Stimulated activated CD4-positive, alpha-beta T cell treated with anti-CD3 and anti-CD28 coated beads, TNF-alpha, amount 100 ng/mL, for 4 hours (primary cell): ENCODE measurements at places on chromosomes 1 and 21.

DNA sequence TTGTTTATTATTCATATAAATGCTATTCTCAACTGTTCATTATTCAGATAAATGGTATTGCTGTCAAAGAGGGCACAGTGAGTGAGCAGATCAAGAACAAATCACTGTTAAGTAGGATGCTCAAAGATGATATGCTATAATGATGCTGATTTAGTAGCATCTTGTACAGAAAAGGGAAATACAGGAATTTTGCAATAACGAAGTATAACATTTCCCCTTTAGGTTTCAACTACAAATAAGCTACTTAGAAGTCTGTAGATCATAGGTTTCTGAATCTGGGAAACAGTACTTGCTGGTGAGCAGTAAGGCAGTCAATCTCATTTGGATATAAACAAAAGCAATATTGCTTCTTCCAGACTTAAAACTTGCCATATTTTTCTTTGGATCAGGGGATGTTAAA lies 27.3 kb upstream of the RCOR3 start:
- no peak for DNase-seq

DNA sequence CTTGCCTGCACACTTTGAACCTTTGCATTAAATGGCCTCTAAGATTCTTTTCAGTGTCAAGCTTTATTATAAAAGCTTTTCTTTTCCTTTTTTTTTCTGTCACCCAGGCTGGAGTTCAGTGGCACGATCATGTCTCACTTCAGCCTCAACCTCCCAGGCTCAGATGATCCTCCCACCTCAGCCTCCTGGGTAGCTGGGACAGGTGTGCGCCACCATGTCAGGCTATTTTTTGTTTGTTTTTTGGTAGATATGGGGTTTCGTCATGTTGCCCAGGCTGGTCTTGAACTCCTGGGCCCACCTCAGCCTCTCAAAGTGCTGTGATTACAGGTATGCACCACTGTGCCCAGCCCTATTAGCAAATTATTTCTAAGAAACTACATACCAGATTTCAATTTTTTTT lies 52.9 kb downstream of the GADD45A start:
- DNase-seq = no peak

DNA sequence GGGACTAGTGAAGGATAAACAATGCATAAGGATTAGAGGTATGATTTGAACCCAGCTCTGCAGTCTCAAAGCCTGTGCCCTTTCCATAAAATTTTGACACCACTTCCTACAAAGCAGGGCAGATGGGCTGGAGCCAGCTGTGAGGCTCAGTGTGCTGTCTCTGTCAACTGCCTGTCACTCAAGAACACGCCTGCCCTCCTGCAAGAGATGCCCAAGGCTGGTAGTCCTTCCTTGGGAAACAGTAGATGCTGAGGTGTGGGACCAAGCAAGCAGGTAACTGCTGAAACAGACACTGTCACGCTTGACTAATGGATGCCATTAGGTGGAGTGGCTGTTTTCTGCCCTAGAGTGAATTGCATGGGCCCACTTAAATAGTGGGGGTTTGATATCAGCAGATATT lies 402.0 kb downstream of the PTPRU start:
- no peak for DNase-seq

DNA sequence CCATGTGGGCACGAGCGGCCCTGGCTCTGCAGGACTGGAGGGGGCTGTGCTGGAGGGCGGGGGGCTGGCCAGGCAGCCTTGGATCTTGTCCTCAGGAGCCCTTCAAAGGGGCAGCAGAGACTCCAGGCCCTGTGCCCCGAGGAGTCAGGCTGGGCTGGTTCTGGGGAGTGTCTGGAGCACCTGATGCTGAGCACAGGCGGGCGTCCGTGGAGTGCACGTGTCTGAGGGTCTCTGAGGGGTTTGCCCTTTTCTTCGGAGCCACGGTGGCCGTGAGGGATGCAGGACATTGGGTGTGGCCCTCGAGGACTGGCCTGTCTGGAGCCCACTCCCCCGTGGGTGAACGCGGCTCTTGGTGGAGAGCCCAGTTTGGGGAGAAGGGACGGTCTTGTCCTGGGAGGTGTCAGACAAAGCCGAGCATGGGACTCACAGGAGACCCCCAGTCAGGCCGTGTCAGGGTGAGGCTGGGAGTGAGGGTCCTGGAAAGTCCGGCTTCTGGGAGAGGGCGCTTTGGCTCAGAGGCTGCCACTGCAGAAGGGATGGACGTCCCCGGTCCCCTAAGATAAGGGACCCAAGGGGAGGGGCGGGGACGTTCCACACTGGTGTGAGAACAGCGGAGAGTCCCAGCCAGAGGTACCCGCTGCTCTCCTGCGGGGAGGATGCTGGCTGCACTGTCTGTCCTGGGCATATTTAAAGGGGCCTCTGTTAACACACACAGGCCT lies 60.8 kb downstream of the COL18A1 start:
- no peak for DNase-seq

DNA sequence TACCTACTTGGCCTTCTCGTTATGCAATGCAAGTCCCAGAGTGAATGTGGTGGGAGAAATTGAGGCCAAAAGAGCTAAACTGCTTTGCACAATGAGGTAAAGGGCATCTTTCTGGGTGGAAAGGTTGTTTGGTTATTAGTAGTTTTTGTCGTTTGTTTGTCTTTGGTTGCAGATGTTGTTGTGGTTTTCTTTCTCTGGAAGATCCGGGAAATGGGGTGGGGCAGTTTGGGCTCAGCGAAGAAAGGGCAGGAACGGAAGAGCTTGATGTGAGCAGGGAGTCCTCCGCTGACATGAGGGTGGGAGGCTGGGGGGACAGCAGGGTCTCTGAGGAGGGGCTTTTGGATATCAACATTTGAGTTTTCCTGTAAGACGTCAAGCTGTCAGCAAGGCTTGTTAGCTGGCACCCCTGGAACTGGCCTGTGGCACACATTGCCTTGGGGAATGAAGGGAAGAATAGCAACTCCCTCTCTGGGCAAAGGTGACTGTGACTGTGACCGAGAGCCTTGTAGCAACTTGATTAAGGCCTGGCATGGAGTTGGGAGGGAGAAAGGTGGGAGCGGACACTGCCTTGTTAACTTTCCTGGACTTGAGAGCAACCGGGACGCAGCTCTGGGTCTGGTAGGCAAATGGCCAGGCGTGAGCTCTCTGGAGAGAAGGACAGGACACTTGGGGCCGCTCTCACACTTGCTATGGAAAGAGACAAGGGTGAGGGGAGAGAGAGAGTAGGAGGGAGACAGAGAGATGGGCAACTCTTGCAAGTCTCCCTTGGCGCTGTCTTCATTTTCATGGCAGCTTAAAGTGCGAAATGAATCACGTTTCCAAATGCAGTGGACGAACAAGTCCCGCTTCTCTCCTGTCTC lies 15.4 kb upstream of the OPRD1 start:
- DNase-seq = no peak

DNA sequence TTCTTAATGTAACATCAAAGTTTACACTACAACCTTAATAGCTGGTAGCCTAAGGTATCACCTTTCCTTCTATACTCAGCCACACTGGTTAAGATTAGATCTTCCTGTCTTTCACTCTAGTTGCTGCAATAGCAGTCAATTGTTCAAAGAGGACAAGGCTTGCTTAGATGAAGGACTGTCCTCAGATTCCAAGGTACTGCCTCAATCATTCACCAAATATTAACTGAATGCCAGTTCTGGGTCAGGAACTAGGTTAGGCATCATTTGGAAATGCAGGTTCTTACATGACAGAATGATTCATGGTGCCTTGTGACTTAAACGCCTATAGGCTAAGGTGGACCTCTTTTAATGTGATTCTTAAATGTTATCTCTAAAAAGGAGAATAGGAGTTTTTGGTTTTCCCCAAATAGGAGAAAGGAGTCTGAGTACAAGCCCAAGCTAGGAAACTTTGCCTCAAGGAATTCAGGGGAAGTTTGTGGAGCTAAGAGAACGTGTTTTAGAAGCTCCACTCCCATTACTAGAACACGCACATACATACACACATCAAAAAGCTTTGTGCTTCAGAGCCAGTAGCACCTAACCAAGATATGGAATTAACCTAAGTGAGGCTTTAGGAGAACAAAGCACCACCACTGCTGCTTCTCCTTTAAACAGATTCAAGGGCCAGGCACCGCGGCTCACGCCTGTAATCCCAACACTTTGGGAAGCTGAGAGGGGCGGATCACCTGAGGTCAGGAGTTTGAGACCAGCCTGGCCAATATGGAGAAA lies 8.5 kb upstream of the WDR47 start:
- no peak for DNase-seq

- no peak for DNase-seq
Observed at GRCh38 chr1:184629266-184629665, 125.4 kb downstream of the EDEM3 start.

- DNase-seq = no peak
Observed at GRCh38 chr1:67958472-67958871, 92.0 kb downstream of the DIRAS3 start.

- DNase-seq = no peak
Observed at GRCh38 chr1:55225228-55225627, 10.1 kb upstream of the USP24 start.

DNA sequence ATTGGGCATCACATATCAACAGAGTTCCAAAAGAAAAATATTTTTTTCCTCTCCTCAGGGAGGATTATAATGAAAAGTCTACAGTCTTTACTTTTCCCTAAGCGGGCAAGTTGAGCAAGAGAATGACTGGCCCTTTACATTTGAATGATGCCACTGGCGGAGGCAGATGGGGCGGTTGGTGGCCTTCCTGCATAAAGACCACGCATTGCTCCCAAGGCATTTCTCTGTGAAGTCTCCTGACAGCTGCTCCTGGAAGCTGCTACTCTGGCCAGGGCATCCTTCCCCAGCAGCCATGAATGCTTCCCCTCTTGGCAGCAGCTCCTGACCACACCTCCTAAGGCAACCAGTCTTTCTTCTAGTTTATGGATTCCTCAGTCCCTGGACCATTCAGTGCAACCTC lies 161.1 kb upstream of the RRP15 start:
- no peak for DNase-seq

DNA sequence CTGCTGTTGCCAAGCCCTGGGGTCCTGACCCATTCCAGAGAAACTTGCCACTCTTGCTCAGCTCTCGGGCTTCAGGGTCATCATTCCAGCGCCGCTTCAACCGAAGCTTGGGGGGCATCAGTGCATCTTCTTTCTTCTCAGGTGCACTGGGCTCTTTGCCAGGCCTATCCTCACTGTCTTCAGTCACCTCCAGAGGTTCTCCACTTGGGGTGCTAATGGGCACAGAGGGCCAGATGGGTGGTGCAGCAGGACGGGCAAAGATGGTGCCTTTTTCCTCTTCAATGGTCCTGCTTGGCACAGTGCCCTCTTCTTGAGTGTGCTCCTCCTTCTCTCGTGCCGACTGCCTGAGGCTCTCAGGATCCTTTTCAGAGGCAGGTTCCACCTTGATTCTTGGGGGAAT lies 13.3 kb downstream of the ETV3 start:
- DNase-seq = no peak

GRCh38 chr1:77539519-77540142 lies 142.8 kb downstream of the ZZZ3 start:
- no peak for DNase-seq
